ENCODE measurements at places on chromosomes 6 and 20. TPM values are rescaled to one million over a fixed set of nuclear protein-coding genes. Genes with fewer than 3 reads are reported as not detected.
A peak's percentile ranks its signal among the peaks of the same experiment; 100 is the strongest.

DNA sequence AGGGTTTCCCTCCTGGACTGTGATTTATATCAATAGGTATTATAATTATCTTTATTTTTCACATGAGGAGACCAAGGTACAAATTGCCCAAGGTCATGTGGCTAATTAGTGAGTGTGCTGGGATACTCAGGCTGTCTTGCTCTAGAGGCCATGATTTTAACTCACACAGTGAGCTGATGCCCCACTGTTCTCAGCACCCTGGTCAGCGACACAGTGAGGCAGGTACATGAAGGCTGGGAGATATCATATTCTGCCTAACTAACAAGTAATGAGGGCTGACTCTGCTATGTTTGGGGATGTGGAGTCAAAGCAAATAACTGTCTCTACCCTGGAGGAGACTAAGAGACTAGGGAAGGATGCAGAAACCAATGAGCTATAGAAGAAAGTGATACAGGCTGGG is 501.1 kb downstream of the PTPRT start:
- no peak overlapping the region for H3K27ac ChIP-seq
- no peak for DNase-seq
- no peaks in the 10 kb centered on the region for H3K27me3 ChIP-seq
- no peaks in the 10 kb centered on the region for H3K4me1 ChIP-seq
- no peak overlapping the region for H3K4me3 ChIP-seq
- H3K36me3 ChIP-seq: no peaks in the 10 kb centered on the region

DNA sequence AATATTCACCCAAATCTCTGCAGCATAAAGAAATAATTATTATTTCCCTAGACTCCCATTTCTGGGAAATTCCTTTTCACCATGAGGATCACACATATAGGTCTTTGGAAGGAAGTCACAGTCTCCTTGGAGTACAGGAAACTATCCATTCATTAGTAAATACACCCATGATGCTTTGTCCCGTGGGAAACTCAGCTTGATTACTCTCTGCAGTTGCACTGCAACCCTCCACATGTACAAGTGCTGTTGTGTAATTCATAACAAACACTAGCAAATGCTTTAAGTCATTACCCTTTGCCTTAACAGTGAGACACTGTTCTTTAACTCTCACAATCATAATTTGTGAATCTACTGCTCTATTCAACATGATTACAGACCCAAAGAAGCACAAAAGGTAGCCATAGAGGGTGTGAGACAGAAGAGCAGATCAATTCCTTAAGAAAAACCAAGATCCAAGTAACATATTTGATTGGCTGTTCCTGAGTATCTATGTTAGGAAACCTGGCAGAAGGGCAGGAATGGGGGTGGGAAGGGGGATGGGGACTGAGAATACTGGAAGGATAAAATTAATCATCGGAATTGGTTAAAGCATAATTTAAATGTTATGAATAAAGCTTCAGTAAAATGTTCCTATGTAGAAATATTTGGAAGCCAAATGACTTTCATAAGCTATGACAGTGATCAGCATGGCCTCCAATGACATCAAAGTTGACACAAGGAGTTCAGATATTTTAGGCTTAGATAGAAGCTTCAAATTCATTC is 268.0 kb downstream of the HACE1 start:
- no peaks in the 10 kb centered on the region for H3K27me3 ChIP-seq
- H3K36me3 ChIP-seq: no peaks in the 10 kb centered on the region
- H3K27ac ChIP-seq: no peak overlapping the region
- H3K4me3 ChIP-seq: no peak overlapping the region
- no peak for DNase-seq
- H3K4me1 ChIP-seq: peaks cover 16% of the 10 kb centered on the region

GRCh38 chr20:47136782-47137181 is 219.7 kb downstream of the ZMYND8 start:
- DNase-seq: no peak
- peaks cover under 1% of the 10 kb centered on the region for H3K27me3 ChIP-seq
- peaks cover 15% of the 10 kb centered on the region for H3K4me1 ChIP-seq
- no peak overlapping the region for H3K27ac ChIP-seq
- no peak overlapping the region for H3K4me3 ChIP-seq

DNA sequence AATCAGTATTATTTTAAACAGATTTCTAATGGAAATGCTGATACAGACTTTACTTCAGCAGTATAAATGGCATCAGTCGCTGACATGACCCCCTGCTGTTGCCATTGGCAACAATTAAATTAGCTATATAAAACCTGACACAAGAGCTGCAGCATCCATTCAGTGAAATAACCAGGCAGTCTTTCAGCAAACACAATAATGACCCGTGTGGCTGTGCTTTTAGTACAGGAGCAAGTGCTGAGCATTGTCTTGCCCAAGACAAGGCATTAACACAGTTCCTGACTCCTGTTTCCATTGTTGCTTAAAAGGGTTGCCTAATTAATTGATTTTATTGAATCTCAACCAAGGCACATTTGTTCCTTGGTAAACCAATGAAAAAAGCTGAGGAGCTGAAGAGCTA is 382.1 kb downstream of the HACE1 start:
- H3K4me3 ChIP-seq: no peak overlapping the region
- no peak overlapping the region for H3K27ac ChIP-seq
- peaks cover 1% of the 10 kb centered on the region for H3K4me1 ChIP-seq
- H3K27me3 ChIP-seq: peaks cover 9% of the 10 kb centered on the region
- H3K36me3 ChIP-seq: no peaks in the 10 kb centered on the region

DNA sequence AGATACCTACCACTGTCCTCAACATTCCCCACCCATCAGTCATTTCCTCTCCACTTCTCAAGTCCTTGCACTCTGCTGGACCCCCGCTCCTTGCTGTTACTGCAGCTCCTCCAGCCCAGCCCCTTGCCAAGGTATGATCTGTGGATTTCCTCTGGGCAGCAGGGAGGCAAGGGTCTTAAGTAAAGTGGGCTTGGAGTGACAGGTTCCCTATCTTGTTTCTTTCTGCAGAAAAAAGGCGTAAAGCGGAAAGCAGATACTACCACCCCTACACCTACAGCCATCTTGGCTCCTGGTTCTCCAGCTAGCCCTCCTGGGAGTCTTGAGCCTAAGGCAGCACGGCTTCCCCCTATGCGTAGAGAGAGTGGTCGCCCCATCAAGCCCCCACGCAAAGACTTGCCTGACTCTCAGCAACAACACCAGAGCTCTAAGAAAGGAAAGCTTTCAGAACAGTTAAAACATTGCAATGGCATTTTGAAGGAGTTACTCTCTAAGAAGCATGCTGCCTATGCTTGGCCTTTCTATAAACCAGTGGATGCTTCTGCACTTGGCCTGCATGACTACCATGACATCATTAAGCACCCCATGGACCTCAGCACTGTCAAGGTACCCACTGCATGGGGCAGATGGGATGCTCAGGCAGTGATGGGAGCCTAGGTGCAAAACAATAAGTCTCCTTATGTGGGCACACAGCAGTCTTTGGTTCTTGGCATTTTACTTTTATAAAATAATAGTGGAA is 8.1 kb downstream of the BRD2 start:
- H3K4me1 ChIP-seq: peaks cover 42% of the 10 kb centered on the region
- no peaks in the 10 kb centered on the region for H3K27me3 ChIP-seq
- peak overlapping the region; percentile 91 for H3K4me3 ChIP-seq

GRCh38 chr6:6593867-6594468 is 5.4 kb downstream of the LY86 start:
- no peaks in the 10 kb centered on the region for H3K36me3 ChIP-seq
- H3K27me3 ChIP-seq: no peaks in the 10 kb centered on the region
- DNase-seq: no peak
- H3K27ac ChIP-seq: no peak overlapping the region
- H3K4me1 ChIP-seq: no peaks in the 10 kb centered on the region

- no peaks in the 10 kb centered on the region for H3K4me1 ChIP-seq
- H3K27ac ChIP-seq: no peak overlapping the region
- no peaks in the 10 kb centered on the region for H3K36me3 ChIP-seq
- DNase-seq: no peak
- H3K4me3 ChIP-seq: no peak overlapping the region
Measured at GRCh38 chr6:88116276-88116675, 49.9 kb downstream of the CNR1 start.

DNA sequence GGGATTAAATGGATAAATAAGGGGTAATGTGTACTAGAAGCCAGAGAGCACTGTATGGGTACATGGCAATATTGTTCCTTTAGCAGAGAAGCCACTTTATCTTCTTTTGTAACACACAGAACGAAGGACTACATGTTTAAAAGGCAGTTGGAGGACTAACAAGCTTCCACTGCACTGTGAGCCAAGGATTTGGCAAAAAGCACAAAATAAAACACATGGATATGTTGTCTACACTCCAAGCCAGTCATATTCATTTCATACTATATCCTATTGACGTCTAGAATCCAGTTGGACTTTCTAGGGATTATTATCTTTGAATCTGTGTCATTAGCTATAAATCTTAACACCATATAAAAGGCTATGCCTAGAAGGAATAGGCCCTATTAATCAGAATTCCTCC is 3.0 kb downstream of the SLC18B1 start:
- H3K27ac ChIP-seq: no peak overlapping the region
- no peak for DNase-seq
- H3K27me3 ChIP-seq: no peaks in the 10 kb centered on the region

- H3K4me1 ChIP-seq: peaks cover 27% of the 10 kb centered on the region
- no peak overlapping the region for H3K27ac ChIP-seq
- no peaks in the 10 kb centered on the region for H3K27me3 ChIP-seq
- H3K36me3 ChIP-seq: peaks cover 52% of the 10 kb centered on the region
- H3K4me3 ChIP-seq: no peak overlapping the region
Measured at GRCh38 chr20:25259788-25260254, 11.9 kb downstream of the PYGB start.

DNA sequence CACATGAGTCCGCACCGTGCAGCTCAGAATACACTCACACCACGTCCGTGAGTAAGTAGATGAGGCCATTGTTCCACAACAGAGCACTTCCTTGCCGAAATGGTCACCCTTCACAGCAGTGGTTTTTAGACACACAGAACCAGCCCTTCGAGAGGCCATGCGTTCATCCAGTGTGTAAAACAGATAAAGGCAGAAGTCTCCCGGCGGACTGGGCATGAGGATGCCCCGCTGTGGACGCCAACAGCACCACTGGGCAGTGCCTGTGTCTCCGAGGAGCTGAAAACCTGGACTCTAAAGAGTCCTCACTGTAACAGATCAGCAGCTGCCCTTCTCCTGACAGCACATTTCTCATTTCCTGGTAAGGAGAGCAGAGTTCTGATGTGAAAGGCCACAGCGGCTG is 75.2 kb downstream of the WDR27 start:
- H3K27ac ChIP-seq: no peak overlapping the region
- H3K4me3 ChIP-seq: no peak overlapping the region
- H3K36me3 ChIP-seq: peaks cover 4% of the 10 kb centered on the region

DNA sequence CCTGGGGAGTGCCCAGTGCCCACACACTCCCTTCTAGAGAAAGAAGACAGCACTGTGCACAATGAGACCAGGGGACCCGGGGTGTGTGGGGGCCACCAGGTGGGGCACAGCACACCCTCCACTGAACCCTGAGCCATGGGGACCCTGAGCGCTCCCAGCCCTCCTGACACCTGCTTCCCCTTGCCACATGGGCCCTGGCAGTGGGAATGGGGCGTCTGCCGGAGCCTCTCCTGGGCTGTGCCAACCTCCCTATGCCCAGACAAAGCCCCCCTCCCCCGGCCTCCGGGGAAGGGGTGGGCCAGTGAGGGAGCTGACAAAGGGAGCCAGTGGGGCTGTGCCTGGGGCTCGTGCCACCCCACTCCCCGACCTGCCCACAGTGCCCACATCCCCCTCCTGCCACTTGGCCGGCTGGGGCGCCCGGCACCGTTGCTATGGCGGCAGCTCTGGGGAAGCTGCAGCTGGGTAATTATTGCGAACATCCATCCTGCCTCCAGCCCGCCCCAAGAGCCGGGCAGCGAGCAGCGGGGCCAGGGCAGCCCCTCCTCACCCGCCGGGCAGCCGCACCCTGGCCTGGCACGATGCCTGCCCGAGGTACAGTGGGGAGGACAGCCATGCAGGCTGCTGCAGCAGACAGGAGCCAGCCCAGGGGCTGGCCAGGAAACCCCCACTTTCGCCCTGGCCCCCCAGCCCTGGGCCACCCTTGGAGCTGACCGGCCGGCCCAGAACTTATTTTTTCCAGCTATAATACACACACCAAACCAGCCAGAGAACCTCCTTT is 41.9 kb upstream of the NOL4L start:
- H3K4me1 ChIP-seq: peaks cover 11% of the 10 kb centered on the region
- H3K27ac ChIP-seq: peak overlapping the region; percentile 77
- no peaks in the 10 kb centered on the region for H3K36me3 ChIP-seq
- DNase-seq: no peak
- no peak overlapping the region for H3K4me3 ChIP-seq
- H3K27me3 ChIP-seq: no peaks in the 10 kb centered on the region

GRCh38 chr20:35326021-35326739 is 34.0 kb upstream of the FAM83C start:
- no peak overlapping the region for H3K4me3 ChIP-seq
- H3K27ac ChIP-seq: peak overlapping the region; percentile 83
- DNase-seq: no peak
- H3K27me3 ChIP-seq: no peaks in the 10 kb centered on the region
- H3K4me1 ChIP-seq: peaks cover 58% of the 10 kb centered on the region
- peaks cover 5% of the 10 kb centered on the region for H3K36me3 ChIP-seq

DNA sequence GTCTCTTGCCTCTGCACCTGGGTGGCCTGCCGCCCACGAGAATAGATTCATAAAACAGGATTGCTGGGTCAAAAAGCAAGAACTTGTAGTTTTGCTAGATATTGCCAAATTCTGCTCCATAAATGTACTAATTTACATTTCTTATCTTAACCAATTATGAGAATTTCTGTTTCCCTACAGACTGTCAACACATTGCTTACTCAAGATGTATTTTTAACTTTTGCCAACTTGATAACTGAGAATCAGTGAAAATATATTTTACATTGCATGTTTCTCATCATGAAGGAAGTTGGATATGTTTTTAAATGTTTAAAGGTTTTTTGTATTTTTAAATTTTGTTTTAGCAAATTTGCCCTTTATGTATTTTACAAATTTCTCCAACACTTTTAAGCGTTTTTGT is 664.8 kb downstream of the MMUT start:
- no peak overlapping the region for H3K4me3 ChIP-seq
- peaks cover 2% of the 10 kb centered on the region for H3K27me3 ChIP-seq
- no peaks in the 10 kb centered on the region for H3K4me1 ChIP-seq
- H3K27ac ChIP-seq: no peak overlapping the region

GRCh38 chr6:3061501-3061941 is 6.8 kb upstream of the RIPK1 start:
- peaks cover 15% of the 10 kb centered on the region for H3K4me1 ChIP-seq
- H3K27ac ChIP-seq: no peak overlapping the region
- H3K36me3 ChIP-seq: no peaks in the 10 kb centered on the region
- no peak for DNase-seq
- H3K27me3 ChIP-seq: peaks cover 7% of the 10 kb centered on the region

PDE7B gene
- total RNA-seq: 3.4 TPM

HS3ST5 gene
- total RNA-seq: not detected

SFT2D1 gene
- 30.8 TPM for total RNA-seq

EYS gene
- total RNA-seq: not detected

Measured in osteocyte (in vitro differentiated cells).